ENCODE measurements at places on chromosomes 4 and X. TPM values are rescaled to one million over a fixed set of nuclear protein-coding genes. Genes with fewer than 3 reads are reported as not detected.

GRCh38 chrX:131789664-131790063 lies 233.4 kb upstream of the STK26 start:
- H3K4me1 ChIP-seq = peaks cover 10% of the 10 kb centered on the region
- no peaks in the 10 kb centered on the region for H3K27me3 ChIP-seq
- DNase-seq = no peak
- no peak overlapping the region for H3K27ac ChIP-seq
- no peaks in the 10 kb centered on the region for H3K36me3 ChIP-seq
- H3K4me3 ChIP-seq = no peak overlapping the region

- H3K4me3 ChIP-seq = no peak overlapping the region
- no peak overlapping the region for H3K27ac ChIP-seq
- DNase-seq = no peak
- H3K27me3 ChIP-seq = no peaks in the 10 kb centered on the region
- H3K36me3 ChIP-seq = no peaks in the 10 kb centered on the region
These were observed 76.7 kb downstream of the NLGN4X start for GRCh38 chrX:6151971-6152370.

- no peak overlapping the region for H3K27ac ChIP-seq
- no peak for DNase-seq
- no peaks in the 10 kb centered on the region for H3K36me3 ChIP-seq
These were observed 102.1 kb downstream of the AREG start for GRCh38 chr4:74547042-74547441.

The PF4V1 gene
- total RNA-seq = not detected

GRCh38 chr4:106080376-106080775 lies 185.1 kb downstream of the NPNT start:
- H3K4me3 ChIP-seq = no peak overlapping the region
- H3K27ac ChIP-seq = no peak overlapping the region
- no peaks in the 10 kb centered on the region for H3K27me3 ChIP-seq
- DNase-seq = no peak
- H3K36me3 ChIP-seq = peaks cover 23% of the 10 kb centered on the region

DNA sequence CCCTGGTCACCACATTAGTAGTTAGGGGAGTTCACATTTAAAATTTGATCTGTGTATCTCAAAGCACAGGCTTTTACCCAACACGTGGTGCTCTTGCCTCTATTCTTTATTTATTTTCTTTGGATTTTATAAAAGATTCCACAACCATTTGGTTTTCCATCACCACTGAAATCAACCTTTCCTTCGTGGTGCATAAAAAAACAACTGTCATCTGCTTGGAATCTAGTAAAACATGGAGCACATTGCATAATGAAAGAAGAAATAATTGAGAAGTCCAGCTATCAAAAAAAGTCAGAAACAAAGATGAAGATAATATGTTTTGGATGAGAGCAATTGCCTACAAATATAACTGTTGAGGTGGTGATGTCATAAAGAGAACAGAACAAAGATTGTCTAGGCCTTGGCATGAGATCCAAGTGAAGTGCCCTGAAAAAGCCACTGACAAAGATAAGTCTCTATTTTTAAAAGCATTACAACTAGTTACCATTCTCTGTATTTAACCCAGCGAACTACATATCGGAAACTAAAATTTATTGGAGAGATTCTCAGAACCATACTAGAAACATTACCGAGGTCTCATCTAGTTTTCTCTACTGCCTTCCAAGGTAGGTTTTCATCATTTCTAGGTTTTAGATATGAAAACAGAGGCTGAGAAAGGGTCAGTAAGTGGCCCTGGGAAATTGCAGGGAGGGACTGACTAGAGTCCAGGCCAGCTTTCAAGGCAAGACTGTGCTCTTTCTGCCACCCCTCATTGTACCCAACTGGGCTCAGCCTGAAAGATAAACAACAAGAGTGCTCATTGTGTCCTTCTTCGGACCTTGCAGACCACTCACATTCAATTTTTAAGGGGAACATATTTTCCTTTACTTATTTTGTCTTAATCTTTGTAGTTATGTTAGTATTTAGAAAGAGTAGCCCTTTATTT lies 127.3 kb downstream of the MAD2L1 start:
- no peaks in the 10 kb centered on the region for H3K36me3 ChIP-seq
- H3K4me3 ChIP-seq = no peak overlapping the region
- no peak overlapping the region for H3K27ac ChIP-seq
- no peaks in the 10 kb centered on the region for H3K4me1 ChIP-seq
- DNase-seq = no peak

The GABRQ gene
- total RNA-seq = not detected

- H3K4me1 ChIP-seq = no peaks in the 10 kb centered on the region
- H3K4me3 ChIP-seq = no peak overlapping the region
- DNase-seq = no peak
These were observed 35.7 kb downstream of the GATB start for GRCh38 chr4:151725087-151725486.

The ARSH gene
- total RNA-seq = not detected
